ENCODE measurements at places on chromosomes 3 and 15. TPM values are rescaled to one million over a fixed set of nuclear protein-coding genes. Genes with fewer than 3 reads are reported as not detected.

Gene CCR8
- not detected for polyA plus RNA-seq

Gene CCNL1
- polyA plus RNA-seq, result 148 TPM

Gene PLAAT1
- polyA plus RNA-seq, result not detected

DNA sequence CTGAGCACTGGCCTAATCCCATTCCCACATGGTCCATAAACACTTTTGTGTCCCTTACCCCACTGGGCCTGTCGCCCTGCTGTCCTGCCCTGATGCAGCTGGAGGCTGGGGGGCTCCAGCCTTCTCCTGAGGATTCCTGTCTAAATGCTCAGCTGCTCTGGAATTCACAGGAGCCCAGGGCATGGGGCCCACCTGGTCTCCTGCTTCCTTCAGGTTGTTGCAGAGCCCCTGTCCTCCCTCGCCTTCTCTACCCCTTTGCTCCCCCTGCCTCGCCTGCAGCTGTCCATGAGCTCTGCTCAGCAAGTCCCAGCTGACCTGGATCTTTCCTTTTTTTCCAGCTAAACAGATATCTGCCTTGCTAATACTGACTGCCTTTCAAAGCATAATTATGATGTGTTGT, 286.9 kb downstream of the XXYLT1 start:
- DNase-seq, result no peak
- H3K36me3 ChIP-seq, result no peaks in the 10 kb centered on the region
- peaks cover 11% of the 10 kb centered on the region for H3K4me1 ChIP-seq
- H3K27me3 ChIP-seq, result peaks cover 3% of the 10 kb centered on the region
- H3K27ac ChIP-seq, result no peak overlapping the region
- H3K4me3 ChIP-seq, result no peak overlapping the region

- no peak for DNase-seq
- H3K27ac ChIP-seq, result no peak overlapping the region
- no peak overlapping the region for H3K4me3 ChIP-seq
- no peaks in the 10 kb centered on the region for H3K4me1 ChIP-seq
- no peaks in the 10 kb centered on the region for H3K36me3 ChIP-seq
- no peaks in the 10 kb centered on the region for H3K27me3 ChIP-seq
These were observed 173.0 kb upstream of the FRMD4B start for GRCh38 chr3:69558912-69559311.

DNA sequence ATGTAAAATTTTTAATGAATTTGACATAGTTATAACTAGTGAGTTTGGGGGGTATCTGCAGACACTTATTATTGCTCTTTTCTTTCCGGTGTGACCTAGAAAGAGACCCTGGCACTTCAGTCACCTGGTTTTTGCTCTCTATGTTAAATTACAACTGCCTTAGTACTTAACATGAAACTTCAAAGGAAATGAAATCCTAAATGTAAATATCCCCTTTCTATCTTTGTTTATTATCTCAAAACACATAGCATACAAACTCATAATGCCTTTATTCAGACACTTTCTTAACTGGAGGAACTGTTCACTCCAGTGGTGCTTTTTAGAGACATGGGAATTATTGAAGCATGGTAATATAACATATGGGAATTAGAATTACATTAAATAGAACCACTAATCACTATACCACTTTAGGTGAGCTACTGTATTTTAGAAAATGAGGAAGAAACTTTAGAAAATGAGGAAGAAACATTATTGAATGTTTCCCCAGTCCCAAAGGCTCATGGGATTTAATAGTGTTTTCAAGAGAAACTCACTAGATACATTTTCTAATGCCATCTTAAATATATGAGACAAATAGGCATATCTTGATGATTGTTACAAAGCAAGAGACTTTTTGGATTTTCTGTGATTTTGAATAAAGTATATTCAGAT, 119.5 kb upstream of the MLF1 start:
- no peak overlapping the region for H3K27ac ChIP-seq
- H3K4me1 ChIP-seq, result peaks cover 6% of the 10 kb centered on the region
- no peak for DNase-seq
- H3K4me3 ChIP-seq, result no peak overlapping the region
- H3K36me3 ChIP-seq, result peaks cover 7% of the 10 kb centered on the region

All from naive B cell (primary cell).